ENCODE measurements at places on chromosomes 12 and 14.

DNA sequence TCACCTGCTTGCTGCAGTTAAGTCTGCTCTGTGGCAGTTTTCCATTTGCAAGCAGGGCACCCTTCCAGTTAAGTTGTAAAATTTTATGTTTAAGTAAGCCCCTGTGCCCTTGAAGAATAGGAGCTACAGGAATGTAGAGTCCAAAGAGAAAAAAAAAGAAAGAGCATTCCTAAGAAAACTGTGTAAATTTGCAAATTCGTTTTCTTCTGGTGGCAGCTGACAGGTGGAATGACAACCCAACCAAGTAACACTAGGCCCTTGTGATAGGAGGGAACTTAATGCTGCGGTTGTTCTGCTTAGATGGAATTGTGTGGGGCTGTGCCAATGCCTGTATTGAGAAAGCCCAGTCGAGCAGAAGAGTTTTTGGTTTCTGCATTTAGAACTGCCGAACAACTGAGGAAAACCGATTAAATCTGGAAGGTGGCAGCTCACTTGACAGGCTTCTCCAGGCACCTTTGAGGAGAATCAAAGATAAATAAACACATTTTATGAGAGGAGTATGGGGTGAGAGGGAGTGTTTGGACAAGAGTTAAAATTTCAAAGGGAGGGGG lies 280.0 kb downstream of the RAD51B start:
- no peak overlapping the region for H3K27ac ChIP-seq
- H3K4me1 ChIP-seq: peaks cover 7% of the 10 kb centered on the region
- H3K36me3 ChIP-seq: no peaks in the 10 kb centered on the region
- no peak for DNase-seq
- no peaks in the 10 kb centered on the region for H3K27me3 ChIP-seq

DNA sequence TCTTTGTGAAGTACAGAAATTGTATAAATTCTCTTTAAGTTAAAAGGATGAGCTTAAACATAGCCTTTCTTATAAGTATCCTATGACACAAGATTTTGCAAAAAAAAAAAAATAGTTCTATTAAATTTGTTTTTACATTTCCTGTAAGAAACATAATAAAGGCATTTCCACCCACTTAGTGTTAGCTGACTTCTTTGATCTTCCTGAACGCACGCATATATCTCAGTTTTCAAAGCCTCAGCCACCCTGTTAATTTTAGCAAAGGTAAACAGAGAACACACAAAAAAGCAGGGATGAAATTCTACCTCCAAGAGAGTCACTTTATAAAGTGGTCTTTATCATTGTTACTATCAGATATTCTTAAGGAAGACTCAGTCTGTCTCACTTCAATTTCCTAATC lies 277.9 kb downstream of the MED13L start:
- H3K4me1 ChIP-seq: no peaks in the 10 kb centered on the region
- H3K4me3 ChIP-seq: no peak overlapping the region
- DNase-seq: no peak
- no peaks in the 10 kb centered on the region for H3K27me3 ChIP-seq
- no peak overlapping the region for H3K27ac ChIP-seq
- H3K36me3 ChIP-seq: peaks cover 38% of the 10 kb centered on the region

DNA sequence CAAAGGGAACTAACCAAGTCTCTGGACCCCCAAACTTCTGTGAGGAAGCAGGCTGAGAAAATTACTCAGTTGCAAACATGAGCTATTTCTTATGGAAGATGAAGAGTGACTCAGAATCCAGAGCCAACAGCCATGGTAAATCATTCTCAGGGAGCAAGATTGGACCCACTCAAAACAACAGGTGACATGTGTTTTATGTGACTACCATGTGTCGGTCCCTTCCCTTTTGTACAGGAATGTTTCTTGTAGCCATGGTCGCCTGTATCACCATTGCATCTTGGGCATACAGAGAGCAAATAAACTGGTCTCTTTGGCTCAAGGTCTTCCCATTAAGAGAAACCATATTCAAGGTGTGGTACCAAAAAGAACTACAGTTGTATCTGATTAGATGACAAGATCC lies 75.4 kb upstream of the COCH start:
- peaks cover 10% of the 10 kb centered on the region for H3K27me3 ChIP-seq
- H3K4me3 ChIP-seq: no peak overlapping the region
- no peaks in the 10 kb centered on the region for H3K36me3 ChIP-seq
- H3K4me1 ChIP-seq: no peaks in the 10 kb centered on the region
- DNase-seq: no peak
- no peak overlapping the region for H3K27ac ChIP-seq

- H3K4me1 ChIP-seq: no peaks in the 10 kb centered on the region
- no peak overlapping the region for H3K27ac ChIP-seq
- DNase-seq: no peak
- H3K4me3 ChIP-seq: no peak overlapping the region
Measured at GRCh38 chr12:114841557-114842251, 157.7 kb upstream of the TBX3 start.

- H3K4me1 ChIP-seq: no peaks in the 10 kb centered on the region
- H3K36me3 ChIP-seq: no peaks in the 10 kb centered on the region
- no peak overlapping the region for H3K4me3 ChIP-seq
- no peaks in the 10 kb centered on the region for H3K27me3 ChIP-seq
- H3K27ac ChIP-seq: no peak overlapping the region
- no peak for DNase-seq
Measured at GRCh38 chr12:66388517-66388916, 86.2 kb downstream of the HELB start.

GRCh38 chr12:75944905-75945432 lies 86.6 kb downstream of the PHLDA1 start:
- no peaks in the 10 kb centered on the region for H3K27me3 ChIP-seq
- H3K4me3 ChIP-seq: no peak overlapping the region
- H3K36me3 ChIP-seq: no peaks in the 10 kb centered on the region
- no peak for DNase-seq
- H3K27ac ChIP-seq: peak overlapping the region; percentile 99
- H3K4me1 ChIP-seq: peaks cover 38% of the 10 kb centered on the region

- no peaks in the 10 kb centered on the region for H3K36me3 ChIP-seq
- H3K4me3 ChIP-seq: no peak overlapping the region
- H3K27me3 ChIP-seq: no peaks in the 10 kb centered on the region
- peaks cover 16% of the 10 kb centered on the region for H3K4me1 ChIP-seq
Measured at GRCh38 chr14:39229222-39229543, 4.5 kb upstream of the MIA2 start.

DNA sequence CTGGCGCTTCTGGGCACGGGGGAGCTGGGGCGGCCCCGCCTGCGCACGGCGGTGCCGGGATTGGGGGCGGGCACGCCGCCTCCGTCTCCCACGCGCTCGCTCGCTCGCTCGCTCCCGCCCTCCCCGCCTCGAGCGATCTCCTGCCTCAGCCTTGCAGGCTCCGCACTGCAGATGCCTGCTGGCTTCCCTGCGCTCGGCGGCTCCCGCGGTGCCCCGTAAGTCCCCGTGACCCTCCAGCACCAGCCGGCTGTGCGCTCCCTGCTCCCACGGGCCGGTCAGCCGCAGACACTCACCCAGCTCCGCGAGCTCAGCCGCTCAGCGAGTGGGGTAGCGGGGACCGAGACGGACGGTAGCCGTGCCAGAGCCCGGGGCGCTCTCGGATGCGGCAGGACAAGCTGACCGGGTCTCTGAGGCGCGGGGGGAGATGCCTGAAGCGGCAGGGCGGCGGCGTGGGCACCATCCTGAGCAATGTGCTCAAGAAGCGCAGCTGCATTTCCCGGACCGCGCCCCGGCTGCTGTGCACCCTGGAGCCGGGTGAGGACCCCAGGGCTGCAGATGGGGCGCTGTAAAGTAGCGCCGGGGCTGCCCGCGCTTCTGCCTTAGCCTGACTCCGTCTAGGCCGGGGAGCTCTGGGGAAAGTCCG lies at the start of gene TBC1D30:
TSS of gene TBC1D30 (plus strand) at position 148 of the 643 bp plus-strand sequence. CDS start at position 381, 233 bp downstream.
- H3K27me3 ChIP-seq: peaks cover 34% of the 10 kb centered on the region
- DNase-seq: no peak
- H3K36me3 ChIP-seq: no peaks in the 10 kb centered on the region
- peaks cover 4% of the 10 kb centered on the region for H3K4me1 ChIP-seq

DNA sequence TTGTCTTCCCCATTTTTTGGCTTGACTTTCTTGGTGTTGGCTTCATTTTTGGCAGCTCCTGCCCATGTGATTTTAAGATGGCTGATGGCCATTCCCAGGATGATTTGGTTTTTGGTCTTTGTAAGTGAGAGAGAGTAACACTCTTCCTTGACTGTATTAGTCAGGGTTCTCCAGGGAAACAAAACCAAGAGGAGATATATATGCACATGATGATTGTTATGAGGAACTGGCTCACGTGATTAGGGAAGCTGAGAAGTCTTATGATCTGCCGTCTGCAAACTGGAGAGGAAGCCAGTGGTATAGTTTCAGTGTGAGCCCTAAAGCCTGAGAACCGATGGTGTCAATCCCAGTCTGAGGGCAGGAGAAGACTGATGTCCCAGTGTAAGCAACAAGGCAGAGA lies 146.6 kb downstream of the NRXN3 start:
- no peaks in the 10 kb centered on the region for H3K36me3 ChIP-seq
- peaks cover 25% of the 10 kb centered on the region for H3K27me3 ChIP-seq
- no peaks in the 10 kb centered on the region for H3K4me1 ChIP-seq
- H3K4me3 ChIP-seq: no peak overlapping the region
- no peak for DNase-seq

- DNase-seq: no peak
- H3K36me3 ChIP-seq: peaks cover 17% of the 10 kb centered on the region
- H3K27ac ChIP-seq: no peak overlapping the region
- no peaks in the 10 kb centered on the region for H3K27me3 ChIP-seq
- no peak overlapping the region for H3K4me3 ChIP-seq
Measured at GRCh38 chr14:95541346-95541745, 6.5 kb downstream of the GLRX5 start.

DNA sequence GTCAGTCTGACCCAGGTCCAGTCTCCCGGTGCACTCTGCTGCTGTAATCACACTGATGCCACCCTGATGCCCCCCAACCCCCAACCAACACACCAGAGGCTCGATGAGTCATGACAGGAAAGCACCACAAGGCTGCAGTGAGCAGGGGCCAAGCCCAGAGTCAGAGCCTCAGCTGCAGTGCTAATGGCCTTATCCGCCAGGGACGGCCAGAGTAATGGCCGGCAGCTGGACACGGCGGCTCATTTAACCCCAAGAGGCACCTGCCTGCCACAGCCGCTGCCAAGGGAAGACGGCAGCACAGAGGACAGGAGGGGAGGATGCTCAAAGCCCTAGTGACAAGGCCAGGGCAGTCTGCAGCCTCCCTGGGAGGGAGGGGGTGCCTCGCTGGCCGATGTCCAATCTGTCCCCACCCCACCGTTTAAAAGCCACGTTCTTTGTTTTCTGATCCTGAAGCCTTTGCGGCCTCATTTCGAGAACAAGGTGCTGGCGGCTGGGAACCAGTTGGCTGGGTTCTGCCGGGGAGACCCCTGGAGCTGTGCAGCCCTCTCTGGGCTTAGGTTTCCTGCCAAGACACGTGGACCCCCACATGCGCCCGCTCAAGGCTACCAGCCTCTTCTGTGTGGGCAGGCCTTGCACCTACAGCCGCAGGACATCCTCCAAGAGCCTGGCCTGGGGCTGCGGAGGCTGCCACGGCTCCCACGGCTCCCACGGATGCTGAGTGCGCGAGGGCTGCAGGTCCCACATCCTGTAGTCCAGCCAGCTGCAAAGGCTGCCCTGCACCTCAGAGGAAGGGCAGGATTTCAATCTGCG lies 13.1 kb downstream of the CCDC85C start:
- peaks cover 30% of the 10 kb centered on the region for H3K4me1 ChIP-seq
- H3K36me3 ChIP-seq: peaks cover 12% of the 10 kb centered on the region
- no peaks in the 10 kb centered on the region for H3K27me3 ChIP-seq
- no peak overlapping the region for H3K4me3 ChIP-seq
- H3K27ac ChIP-seq: peak overlapping the region; percentile 11

GRCh38 chr12:68591734-68592418 lies 18.8 kb upstream of the RAP1B start:
- H3K36me3 ChIP-seq: no peaks in the 10 kb centered on the region
- H3K27me3 ChIP-seq: no peaks in the 10 kb centered on the region
- no peak overlapping the region for H3K27ac ChIP-seq
- H3K4me1 ChIP-seq: no peaks in the 10 kb centered on the region

GRCh38 chr14:103056322-103057027 lies 874 bp downstream of the CDC42BPB start:
- H3K27ac ChIP-seq: peak overlapping the region; percentile 80
- peaks cover 12% of the 10 kb centered on the region for H3K4me1 ChIP-seq
- peak overlapping the region; percentile 80 for H3K4me3 ChIP-seq
- DNase-seq: peak; percentile 87
- H3K27me3 ChIP-seq: no peaks in the 10 kb centered on the region

GRCh38 chr12:75908961-75909605 lies 122.5 kb downstream of the PHLDA1 start:
- H3K27me3 ChIP-seq: no peaks in the 10 kb centered on the region
- no peak overlapping the region for H3K27ac ChIP-seq
- no peak overlapping the region for H3K4me3 ChIP-seq
- H3K36me3 ChIP-seq: no peaks in the 10 kb centered on the region

DNA sequence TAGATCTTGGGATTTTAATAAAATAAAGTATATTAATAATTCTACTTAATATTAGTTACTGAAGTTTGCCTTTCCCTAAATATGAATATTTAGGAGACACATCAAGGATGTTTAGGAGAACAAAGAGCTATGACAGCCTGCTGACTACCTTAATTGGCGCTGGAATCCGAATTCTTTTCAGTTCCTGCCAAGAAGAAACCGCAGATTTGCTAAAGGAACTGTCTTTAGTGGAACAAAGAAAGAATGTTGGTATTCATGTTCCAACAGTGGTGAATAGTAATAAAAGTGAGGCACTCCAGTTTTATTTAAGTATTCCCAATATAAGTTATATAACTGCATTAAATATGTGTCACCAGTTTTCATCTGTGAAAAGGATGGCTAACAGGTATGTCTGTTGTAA lies 54.5 kb downstream of the MIS18BP1 start:
- H3K27ac ChIP-seq: peak overlapping the region; percentile 70
- H3K4me1 ChIP-seq: peaks cover 20% of the 10 kb centered on the region
- DNase-seq: no peak
- H3K36me3 ChIP-seq: peaks cover 55% of the 10 kb centered on the region
- H3K4me3 ChIP-seq: no peak overlapping the region

DNA sequence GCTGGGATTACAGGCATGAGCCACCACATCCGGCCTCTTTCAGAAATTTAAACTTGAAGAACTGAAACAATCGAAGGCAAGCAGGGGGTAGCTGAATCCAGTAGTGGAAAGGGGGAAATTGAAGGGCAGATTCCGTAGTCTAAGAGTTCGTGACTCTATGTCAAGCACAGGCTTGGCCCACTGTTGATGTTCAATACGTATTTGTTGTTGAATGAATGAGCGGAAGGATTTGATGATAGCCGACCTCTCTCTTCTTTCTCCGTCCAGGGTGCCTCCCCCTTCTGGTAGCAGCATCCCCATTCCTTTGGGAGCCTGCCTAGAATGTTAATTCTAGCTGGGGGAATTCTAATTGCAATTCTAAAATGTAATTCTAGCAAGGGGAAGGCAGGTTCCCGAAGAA lies 59.8 kb upstream of the MED13L start:
- no peak overlapping the region for H3K27ac ChIP-seq
- DNase-seq: no peak
- no peak overlapping the region for H3K4me3 ChIP-seq
- H3K4me1 ChIP-seq: no peaks in the 10 kb centered on the region
- H3K36me3 ChIP-seq: no peaks in the 10 kb centered on the region

GRCh38 chr12:81811061-81811777 lies 52.1 kb upstream of the PPFIA2 start:
- H3K4me1 ChIP-seq: no peaks in the 10 kb centered on the region
- no peak for DNase-seq
- H3K36me3 ChIP-seq: no peaks in the 10 kb centered on the region
- H3K4me3 ChIP-seq: no peak overlapping the region

GRCh38 chr12:22100958-22101748 lies 55.1 kb downstream of the CMAS start:
- no peaks in the 10 kb centered on the region for H3K4me1 ChIP-seq
- H3K27me3 ChIP-seq: no peaks in the 10 kb centered on the region
- no peak overlapping the region for H3K27ac ChIP-seq
- DNase-seq: no peak
- H3K4me3 ChIP-seq: no peak overlapping the region
